CD8-positive, alpha-beta memory T cell (primary cell): ENCODE measurements at places on chromosomes 7 and 10. TPM values are rescaled to one million over a fixed set of nuclear protein-coding genes. Genes with fewer than 3 reads are reported as not detected.

GRCh38 chr10:685613-686012 is 3.9 kb downstream of the DIP2C start:
- DNase-seq: no peak
- no peaks in the 10 kb centered on the region for H3K27me3 ChIP-seq
- H3K4me1 ChIP-seq: no peaks in the 10 kb centered on the region
- no peaks in the 10 kb centered on the region for H3K36me3 ChIP-seq

DNA sequence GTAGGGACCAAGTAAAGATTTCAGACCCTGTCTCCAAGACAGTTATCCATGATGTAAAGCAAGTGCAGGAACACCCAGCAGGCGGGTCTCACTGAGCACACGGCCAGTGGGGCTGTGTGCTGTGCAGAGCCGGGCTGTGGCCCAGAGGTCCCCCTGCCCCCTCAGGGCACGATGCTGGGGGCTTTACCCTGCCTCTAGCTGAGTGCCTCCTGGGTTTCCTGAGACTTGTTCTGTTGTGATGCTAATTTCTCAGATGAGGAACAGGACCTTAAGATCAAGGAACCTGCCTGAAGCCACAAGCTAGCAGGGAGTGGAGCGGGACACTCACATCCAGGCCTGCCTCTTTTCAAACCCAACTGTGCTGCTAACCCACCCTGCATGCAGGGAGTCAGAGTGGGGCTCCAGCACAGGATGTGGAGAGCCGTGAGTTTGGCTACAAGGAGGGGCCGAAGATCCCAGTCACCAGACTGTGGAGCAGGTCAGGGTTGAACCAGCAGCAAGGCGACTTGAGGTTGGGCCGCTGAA is 76.1 kb upstream of the LYZL2 start:
- DNase-seq: no peak
- H3K36me3 ChIP-seq: no peaks in the 10 kb centered on the region
- H3K27me3 ChIP-seq: no peaks in the 10 kb centered on the region

- H3K4me1 ChIP-seq: no peaks in the 10 kb centered on the region
- H3K36me3 ChIP-seq: no peaks in the 10 kb centered on the region
- H3K4me3 ChIP-seq: no peak overlapping the region
These were observed 104.1 kb upstream of the FAM20C start for GRCh38 chr7:88095-88926.

- no peaks in the 10 kb centered on the region for H3K36me3 ChIP-seq
- H3K27ac ChIP-seq: no peak overlapping the region
- H3K4me3 ChIP-seq: no peak overlapping the region
- H3K27me3 ChIP-seq: no peaks in the 10 kb centered on the region
These were observed 40.4 kb downstream of the NPVF start for GRCh38 chr7:25187932-25188331.

DNA sequence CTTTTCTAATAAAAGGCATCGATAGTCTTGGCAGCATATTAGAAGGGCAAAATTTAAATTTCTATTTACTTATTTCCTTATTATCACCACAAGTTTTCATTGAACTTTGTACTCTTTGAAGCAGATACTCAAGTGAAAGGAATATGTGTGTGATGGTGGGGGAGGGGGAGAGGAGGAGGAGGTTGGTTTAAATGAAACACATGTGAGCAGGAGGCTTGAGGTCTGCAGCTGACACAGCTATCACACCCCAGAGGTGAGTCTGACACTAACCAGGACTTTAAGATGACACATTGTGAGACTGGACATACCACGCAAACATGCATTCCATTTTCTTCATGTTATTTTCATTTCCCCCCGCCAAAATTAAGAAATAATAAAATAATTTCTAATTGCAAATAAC is 63.3 kb downstream of the CTTNBP2 start:
- H3K27ac ChIP-seq: no peak overlapping the region
- no peak for DNase-seq
- no peaks in the 10 kb centered on the region for H3K27me3 ChIP-seq
- no peak overlapping the region for H3K4me3 ChIP-seq
- H3K4me1 ChIP-seq: no peaks in the 10 kb centered on the region

NRP1 gene
- total RNA-seq: 2.2 TPM

DNA sequence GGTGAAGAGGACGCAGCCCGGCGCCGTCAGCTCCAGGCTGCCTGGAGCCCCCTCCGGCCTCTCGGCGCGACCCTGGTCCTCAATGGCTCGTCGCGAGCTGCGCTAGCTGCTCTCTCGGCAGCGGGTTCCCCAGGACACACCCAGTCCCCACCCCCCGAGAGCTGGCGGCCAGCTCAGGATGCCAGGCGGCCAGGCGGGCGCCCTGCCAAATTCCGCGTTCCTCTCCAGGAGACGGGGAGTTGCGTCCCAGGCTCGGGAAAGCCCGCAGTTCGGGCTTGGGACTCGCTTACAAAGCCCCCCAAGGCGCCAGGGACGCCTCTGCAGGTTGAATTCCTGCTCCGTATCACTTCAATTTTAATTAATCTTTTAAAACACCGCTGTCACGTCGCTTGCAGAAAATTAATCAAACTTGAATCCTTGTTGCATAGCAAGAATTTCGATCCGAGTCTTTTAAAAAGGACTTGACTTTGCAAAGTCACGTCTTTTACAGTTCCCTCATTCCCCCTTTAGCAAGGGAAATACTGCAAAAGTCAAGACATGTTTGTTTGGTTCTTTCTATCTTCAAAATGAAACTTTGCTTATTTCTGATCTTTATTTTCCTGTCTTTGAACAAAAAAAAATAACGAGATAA is 28.2 kb downstream of the SKIDA1 start:
- peaks cover 29% of the 10 kb centered on the region for H3K4me1 ChIP-seq
- H3K27me3 ChIP-seq: peaks cover 51% of the 10 kb centered on the region

TAF6 gene
- total RNA-seq: 82.3 TPM

DNA sequence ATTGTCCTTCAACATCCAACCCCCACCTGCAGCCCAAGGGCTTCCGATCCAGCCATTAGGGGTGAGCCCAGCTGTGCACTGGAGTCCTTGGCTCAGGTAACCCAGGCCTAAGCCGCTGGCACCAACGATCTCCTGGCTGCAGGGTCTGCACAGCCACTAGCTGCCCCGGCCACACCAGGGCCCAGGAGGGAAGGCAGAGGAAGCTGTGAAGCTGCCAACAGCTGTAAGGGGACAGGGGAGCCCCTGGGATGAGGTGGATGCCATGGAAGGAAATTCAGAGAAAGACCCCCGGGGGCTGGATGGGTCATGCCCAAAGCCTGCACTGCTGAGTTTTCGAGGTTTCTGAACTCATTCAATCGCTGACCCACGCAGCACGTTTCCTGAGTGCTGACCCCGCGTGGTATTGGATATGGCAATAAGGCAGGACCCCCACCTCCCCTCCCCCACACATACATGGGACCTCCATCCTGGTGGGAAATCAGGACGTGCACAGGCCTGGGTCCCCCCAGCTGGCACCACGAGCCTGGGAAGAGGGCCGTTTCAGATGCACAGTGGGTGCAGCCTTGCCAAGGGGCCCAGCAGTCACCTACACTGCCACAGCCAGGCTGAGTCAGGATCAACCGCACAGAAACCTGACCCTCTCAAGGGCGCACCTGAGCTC is 170.3 kb downstream of the DIP2C start:
- H3K27ac ChIP-seq: no peak overlapping the region
- H3K4me3 ChIP-seq: no peak overlapping the region
- no peaks in the 10 kb centered on the region for H3K27me3 ChIP-seq
- no peak for DNase-seq
- no peaks in the 10 kb centered on the region for H3K4me1 ChIP-seq
- no peaks in the 10 kb centered on the region for H3K36me3 ChIP-seq

ENO4 gene
- total RNA-seq: not detected
